ENCODE measurements at places on chromosomes 1 and 21. TPM values are rescaled to one million over a fixed set of nuclear protein-coding genes. Genes with fewer than 3 reads are reported as not detected.

The BNIPL gene
- total RNA-seq: 1.5 TPM

The EDEM3 gene
- 24.2 TPM for total RNA-seq

The FCMR gene
- 8.4 TPM for total RNA-seq

The RBP7 gene
- total RNA-seq: 0.92 TPM

The ALDH4A1 gene
- total RNA-seq: 27.8 TPM

The MRAP gene
- total RNA-seq: not detected

The SH2D1B gene
- total RNA-seq: not detected

The FCGR2B gene
- not detected for total RNA-seq

The NUCKS1 gene
- 170 TPM for total RNA-seq

The PHGDH gene
- 137 TPM for total RNA-seq

The MYOCOS gene
- not detected for total RNA-seq

The GON4L gene
- total RNA-seq: 72.7 TPM

The CRNN gene
- not detected for total RNA-seq

The TCEANC2 gene
- 6.3 TPM for total RNA-seq

The CLDN17 gene
- total RNA-seq: not detected
